Nucleus accumbens (tissue), 56 donors: ENCODE measurements at places on chromosomes 5 and 9.

GRCh38 chr9:35862328-35862727 lies 7.9 kb downstream of the OR13J1 start:
- no peak for DNase-seq

DNA sequence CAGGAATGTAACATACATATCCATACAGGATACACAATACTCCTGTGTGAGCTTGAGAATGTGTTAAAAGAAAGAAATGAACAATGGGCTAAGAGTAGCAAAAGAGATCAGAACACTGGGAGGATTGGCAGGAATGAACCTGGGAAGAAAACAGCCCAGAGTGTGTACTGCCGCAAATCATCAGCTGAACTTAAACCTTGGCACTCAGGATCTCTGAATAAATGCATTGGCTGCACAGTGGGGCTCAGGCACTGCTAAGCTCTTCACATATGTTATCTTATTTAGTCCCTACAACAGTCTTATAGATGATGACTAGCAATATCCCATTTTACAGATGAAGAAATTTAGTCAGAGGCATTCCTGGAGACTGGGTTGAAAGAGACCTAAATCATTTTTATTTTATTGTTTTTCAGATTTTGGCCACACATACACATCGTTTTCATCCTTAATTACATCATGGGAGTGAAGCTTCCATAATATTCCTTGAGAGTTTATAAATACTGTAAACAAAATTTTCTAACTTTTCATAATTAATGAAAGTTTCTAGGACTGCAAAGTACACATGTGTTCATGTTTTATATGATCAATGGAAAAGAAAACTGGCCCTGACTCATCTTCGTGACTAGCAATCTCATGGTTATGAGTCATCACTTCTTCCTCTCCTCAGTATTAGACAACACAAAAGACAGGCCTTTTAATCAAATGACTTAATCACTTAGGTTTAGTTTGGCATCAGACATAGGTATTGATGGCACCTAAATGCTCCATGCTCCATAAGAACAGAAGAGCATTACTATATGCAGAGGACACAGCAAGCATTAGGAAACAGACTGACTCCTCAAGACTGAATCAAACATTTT lies 59.2 kb downstream of the CDH18 start:
- DNase-seq: no peak

GRCh38 chr5:123960526-123960925 lies 448.5 kb downstream of the CSNK1G3 start:
- no peak for DNase-seq

GRCh38 chr5:157331807-157332206 lies 65.9 kb downstream of the CYFIP2 start:
- DNase-seq: no peak

DNA sequence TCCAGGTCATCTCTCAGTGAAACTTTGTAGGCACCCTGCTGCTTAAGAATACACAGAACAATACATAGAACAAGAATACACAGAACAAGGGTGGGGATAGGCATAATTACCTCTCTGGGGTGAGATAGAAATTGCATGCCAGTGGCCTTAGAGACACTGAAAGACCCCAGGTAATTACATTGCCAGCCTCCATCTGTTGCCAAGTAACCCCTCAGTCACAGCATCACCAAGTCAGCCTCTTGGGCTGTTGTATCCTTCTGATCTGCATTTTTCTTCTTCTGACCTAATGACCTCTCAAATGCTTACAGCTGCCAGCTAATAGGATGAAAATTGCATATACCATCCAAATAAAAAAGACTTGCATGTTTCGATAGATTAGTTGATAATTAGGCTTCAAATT lies 167.7 kb downstream of the GRIA1 start:
- no peak for DNase-seq

GRCh38 chr5:135227064-135228022 lies 171.7 kb downstream of the MACROH2A1 start:
- no peak for DNase-seq

- no peak for DNase-seq
Measured at GRCh38 chr5:77390795-77391194, 101.3 kb downstream of the WDR41 start.
